ENCODE measurements at places on chromosomes 7 and 10.

GRCh38 chr7:112540839-112541577 is 60.2 kb downstream of the LSMEM1 start:
- DNase-seq: no peak

GRCh38 chr7:24778543-24779282 is 21.4 kb upstream of the GSDME start:
- DNase-seq: no peak

GRCh38 chr7:140595468-140596092 is 45.0 kb downstream of the DENND2A start:
- no peak for DNase-seq

DNA sequence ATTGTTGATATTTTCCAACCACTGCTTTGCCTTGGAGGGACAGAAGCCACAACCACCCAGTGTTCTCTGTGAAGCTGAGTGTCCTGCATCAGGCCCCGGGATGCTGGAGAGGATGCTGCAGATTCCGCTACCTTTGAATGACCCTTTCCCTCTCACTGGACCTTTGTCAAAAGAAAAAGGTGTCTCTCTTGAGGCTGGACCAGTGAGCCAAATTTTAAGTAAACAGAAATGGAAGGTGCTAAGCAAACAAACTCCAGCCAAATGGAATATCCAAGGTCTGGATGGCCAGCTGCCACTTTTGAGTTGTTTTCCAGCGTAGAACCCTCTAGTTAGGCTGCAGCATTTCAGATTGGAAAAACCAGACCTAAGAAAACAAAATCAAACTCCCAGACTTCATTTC is 145.5 kb downstream of the TRIL start:
- DNase-seq: no peak

DNA sequence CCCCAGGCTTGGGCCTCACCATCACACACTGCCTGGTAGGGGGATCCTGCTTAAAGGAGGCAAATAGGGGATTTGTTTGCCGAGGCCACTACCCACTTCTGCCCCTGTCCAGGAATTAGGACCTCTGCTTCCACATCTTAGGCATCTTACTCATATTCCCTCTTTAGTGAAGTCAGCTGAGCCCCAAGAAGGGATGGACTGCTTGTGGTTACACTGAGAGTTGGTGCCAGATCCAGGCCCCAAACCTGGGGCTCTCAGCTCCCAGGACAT is 1.6 kb upstream of the GPRIN2 start:
- no peak for DNase-seq

- no peak for DNase-seq
These were observed 10.0 kb upstream of the PRPS1L1 start for GRCh38 chr7:18037609-18038008.

- DNase-seq: no peak
These were observed 18.6 kb downstream of the COBL start for GRCh38 chr7:51297986-51298385.

GRCh38 chr7:36404639-36405408 is 15.2 kb downstream of the ANLN start:
- DNase-seq: no peak

GRCh38 chr10:79399223-79399831 is 46.1 kb downstream of the ZCCHC24 start:
- DNase-seq: no peak

GRCh38 chr10:106980495-106981451 is 183.7 kb downstream of the SORCS1 start:
- DNase-seq: no peak

DNA sequence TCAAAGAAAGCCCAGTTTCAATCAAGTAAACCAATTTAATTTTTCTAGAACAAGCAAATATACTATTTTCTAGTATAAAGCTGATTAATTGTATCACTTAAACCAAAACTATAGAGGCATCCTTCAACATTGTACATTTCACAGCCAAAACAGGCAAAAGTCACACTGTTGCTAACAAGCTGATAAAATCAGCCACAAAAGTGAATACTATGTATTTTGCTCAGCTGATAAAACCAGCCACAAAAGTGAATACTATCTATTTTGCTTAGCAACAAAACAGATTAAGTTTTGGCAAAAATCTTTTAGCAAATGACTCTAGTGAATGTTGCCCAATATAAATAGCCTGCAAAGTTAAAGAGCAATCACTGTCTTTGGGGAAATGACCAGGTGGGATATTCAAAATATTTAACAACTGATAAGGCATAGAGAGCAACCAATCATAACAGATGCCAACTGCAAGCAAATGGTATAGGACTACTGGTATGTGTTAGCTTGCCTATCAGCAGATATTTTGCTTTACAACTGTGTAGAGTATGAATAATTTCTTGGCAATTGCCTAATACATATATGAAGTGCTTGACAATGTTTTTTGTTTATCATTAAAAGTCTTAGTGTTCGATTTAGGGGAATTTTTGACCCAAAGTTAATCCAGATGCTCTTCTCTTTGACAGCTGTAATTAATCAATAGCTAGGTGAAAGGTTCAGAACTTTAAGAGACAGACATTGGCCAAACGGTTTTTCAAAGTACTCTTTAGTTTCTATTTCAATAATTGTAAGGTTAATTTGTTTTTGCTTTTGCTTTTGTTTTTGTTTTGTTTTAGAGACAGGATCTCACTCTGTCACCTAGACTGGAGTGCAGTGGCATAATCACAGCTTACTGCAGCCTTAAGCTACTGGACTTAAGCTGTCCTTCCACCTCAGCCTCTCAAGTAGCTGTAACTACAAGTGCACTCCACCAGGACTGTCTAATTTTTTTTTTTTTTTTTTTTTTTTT is 44.4 kb upstream of the SP4 start:
- DNase-seq: no peak

GRCh38 chr7:150862356-150862755 is 10.0 kb downstream of the AOC1 start:
- no peak for DNase-seq

GRCh38 chr7:149330914-149331567 is 69.0 kb downstream of the ZNF783 start:
- no peak for DNase-seq

- no peak for DNase-seq
These were observed 164.1 kb downstream of the RPS24 start for GRCh38 chr10:78197628-78198272.

GRCh38 chr7:112223310-112223709 is 16.8 kb downstream of the ZNF277 start:
- DNase-seq: no peak

DNA sequence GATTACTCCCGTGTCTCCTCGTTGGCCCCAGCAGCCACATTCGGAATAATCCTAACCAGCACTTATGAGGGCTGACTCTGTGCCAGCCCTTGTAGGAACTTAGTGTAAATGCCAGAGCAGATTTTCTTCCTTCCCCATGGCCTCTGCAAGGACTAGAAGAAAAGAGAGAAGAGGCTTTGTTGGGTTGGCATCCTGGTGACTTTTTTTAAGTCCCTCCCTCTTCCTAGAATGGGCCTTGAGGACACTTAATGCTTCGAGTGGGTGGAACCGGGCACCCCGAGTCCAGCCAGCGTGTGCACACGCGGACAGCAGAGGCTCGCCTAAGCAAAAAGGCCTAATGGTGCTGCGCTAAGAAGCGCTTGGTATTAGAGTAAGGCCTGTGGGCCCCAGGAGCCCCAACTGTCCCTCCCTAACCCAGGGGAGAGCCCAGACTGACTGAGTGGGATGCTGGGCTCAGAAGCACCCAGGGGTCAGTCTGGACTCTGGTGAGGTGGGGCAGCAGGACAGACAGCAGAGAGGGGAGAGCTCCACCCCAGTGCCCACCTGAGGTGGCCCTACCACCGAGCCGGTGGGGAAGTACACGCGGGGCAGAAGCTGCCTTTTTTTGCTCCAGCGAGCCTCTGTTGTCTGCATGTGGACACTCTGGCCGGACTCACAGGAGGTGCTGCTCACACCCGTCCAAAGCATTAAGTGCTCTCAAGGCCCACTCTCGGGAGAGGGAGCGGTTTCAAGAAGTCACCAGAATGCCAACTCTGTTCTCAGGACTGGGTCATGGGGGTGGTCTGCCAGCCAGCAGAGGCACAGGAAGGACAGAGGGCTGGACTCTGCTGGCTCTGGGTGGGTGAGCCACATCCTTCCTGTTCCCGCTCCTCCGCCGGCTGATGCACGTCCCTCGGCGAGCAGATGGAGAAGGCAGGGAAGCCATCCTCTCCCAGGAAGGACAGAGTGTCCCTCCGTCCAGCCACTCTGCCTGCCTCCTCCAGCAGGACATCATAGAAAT is 12.5 kb downstream of the ITPRIP start:
- DNase-seq: no peak

DNA sequence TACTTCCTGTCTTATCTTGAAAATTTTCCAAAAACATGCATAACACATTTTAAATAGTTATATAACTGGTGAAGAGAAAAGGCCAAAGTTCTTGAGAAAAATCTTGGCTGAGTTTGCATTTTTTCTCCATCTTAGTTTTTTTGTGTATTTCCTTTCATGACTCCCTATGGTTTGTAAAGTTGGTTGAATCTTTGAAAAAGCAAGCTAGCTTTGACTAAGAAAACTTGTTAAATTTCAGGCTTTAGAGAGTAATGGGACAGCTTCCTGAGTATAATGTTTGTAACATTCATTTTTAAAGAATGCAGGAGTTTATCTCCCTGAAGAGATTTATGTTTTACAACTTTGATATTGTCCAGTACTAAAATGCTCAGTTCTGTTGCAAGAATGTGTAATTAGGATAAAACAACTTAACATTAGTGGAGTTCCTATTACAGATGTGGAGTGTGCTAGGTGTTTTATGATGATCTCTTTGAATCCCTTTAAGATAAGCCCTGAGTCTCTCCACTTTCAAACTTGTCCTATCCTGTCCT is 11.1 kb upstream of the HERPUD2 start:
- no peak for DNase-seq

GRCh38 chr7:100105534-100105933 is 4.1 kb downstream of the AP4M1 start:
- DNase-seq: no peak

GRCh38 chr7:100629117-100629716 is 12.1 kb downstream of the TFR2 start:
- DNase-seq: no peak

DNA sequence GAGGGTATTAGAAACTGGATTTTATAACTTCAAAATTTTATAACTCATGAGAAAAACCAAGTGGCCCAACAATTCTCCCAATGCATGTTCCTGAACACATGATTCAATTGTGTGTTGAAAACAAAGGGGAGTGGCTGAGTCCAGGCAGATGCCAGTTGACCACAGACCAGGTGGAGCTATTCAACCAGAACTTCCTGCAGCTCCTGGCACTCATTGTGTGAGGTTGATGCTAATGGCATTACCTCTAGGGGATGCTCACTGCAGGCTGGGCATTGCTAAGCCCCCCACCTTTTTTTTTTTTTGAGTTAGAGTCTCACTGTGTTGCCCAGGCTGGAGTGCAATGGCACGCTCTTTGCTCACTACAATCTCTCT is 20.3 kb downstream of the MYOF start:
- DNase-seq: no peak

DNA sequence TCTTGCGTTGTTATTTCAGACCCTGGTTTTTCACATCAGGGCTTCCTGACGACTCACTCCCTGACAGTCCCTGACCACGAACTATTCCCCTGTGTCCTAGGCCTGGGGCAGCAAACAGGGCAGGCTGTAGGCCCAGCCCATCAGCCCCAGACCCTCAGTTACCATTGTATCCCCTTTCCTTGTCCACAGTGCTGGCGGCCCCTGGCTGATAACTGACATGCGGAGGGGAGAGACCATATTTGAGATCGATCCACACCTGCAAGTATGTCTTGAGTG is 50.5 kb upstream of the TRIM8 start:
- DNase-seq: no peak

- no peak for DNase-seq
These were observed 40.3 kb upstream of the LRRC17 start for GRCh38 chr7:102872460-102872859.

- DNase-seq: no peak
These were observed 19.0 kb downstream of the NAPEPLD start for GRCh38 chr7:103129702-103130549.

DNA sequence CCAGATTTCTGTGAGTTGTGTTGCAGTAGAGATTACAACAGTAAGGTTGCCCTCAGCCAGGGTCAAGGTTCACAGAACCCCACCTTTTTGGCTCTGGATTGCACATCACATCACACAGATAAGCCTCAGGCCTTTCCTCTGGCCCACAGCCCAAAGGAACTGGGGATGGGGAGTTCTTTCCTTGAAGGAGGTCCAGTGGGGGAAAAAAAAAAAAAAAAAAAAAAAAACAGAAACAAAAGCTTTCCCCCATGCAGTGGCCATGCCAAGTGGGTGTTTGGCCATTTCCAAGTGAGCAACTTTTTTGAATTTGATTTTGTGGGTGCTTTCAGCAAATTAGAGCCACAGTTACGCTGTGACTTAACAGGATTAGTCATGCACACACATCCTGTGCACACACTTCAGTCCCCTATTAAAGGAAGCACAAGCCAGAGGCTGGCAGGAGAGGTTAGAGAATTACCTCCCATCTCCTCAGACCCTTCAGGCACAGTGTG is 79.3 kb upstream of the NANOS1 start:
- no peak for DNase-seq

DNA sequence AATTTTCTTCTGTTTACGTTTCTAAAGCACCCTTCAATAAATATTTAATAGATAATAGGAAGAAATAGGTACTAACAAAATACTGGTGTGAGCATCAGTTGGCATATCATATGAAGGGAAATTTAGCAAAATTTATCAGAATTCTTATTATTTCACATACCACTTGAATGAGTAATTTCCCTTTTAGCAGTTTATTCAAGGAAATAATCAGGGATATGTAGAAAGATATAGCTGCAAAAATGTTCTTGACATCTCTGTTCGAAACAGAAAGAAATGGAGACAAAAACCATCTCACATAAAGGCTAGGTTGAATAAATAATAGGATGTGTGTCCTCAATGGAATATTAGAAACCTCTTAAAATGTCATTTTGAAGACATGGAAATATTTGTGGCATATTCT is 35.8 kb upstream of the PIP4K2A start:
- no peak for DNase-seq

- DNase-seq: no peak
These were observed 76.2 kb downstream of the SLIT1 start for GRCh38 chr10:97109547-97109946.

DNA sequence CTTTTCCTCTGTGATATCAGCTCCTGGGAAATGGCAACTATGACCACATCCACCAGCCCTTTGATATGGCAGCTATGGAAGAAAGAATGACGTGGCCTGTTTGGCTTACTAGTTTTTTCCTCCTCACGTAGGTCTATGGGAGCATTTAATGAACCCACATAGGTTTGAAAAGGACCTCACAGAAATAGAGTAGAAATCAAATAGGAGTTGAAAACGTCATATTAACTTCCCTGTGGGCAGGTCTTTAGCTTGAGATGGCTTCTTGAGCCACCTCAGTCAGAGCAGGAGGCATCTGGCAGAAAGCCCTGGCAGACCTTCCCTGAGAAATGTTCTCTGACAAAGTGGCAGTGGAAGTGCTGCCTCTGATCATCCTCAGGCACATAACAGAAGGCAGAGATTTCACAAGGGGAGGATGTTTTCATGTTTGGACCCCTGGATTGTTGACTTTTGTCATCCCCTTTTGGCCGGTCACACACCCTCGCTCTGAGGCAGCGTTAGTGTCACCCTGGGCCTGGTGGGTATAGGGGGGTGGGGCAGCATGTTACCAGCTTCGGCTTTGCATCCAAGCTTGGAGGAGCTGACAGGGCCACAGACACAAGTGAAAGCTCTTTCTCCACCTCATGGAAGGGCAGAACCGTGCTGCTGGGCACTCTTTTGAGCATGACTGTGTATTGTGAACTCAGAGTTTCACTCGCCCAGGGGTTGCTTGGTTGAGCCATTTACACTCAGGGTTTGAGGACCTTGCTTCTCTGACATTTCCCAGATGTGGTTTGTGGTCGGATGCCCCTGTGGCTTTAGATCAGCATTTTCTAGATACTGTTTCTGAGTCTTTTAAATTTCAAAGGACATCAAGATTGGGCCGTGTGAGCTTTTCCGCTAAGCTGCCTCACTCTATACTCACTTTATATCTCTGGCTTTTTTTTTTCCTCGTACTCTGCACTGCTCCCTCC is 184.2 kb downstream of the STK31 start:
- no peak for DNase-seq

Measured in T-cell (primary cell).